Kasumi-1 (cell line): ENCODE measurements at places on chromosomes 11 and 22.

GRCh38 chr22:17266251-17266971, 47.2 kb upstream of the ADA2 start:
- DNase-seq: peak; percentile 36

DNA sequence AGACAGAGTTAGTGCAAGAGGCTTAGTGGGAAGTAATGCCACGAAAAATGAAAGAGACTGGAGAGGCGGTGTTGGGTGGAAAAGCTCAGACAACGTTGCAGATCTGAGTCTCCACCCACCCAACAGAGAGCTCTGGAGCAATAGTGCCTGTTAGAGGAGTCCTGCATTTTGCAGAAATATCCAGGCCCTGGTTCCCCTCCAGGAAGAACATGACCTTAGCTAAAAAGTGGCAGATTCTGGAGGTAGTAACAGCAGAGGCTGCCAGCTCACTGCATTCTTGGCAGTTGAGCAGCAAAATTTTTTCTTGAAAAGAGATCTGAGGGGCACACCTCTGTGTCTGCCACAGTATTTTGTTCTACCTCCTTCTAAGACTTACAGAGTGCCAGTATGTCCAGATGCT, 27.7 kb upstream of the BIRC3 start:
- no peak for DNase-seq

- DNase-seq: no peak
Observed at GRCh38 chr11:78031629-78032028, 8.6 kb upstream of the KCTD14 start.

- no peak for DNase-seq
Observed at GRCh38 chr11:102155676-102156075, 45.4 kb downstream of the YAP1 start.

- DNase-seq: no peak
Observed at GRCh38 chr22:45786726-45787125, 115.1 kb downstream of the ATXN10 start.

DNA sequence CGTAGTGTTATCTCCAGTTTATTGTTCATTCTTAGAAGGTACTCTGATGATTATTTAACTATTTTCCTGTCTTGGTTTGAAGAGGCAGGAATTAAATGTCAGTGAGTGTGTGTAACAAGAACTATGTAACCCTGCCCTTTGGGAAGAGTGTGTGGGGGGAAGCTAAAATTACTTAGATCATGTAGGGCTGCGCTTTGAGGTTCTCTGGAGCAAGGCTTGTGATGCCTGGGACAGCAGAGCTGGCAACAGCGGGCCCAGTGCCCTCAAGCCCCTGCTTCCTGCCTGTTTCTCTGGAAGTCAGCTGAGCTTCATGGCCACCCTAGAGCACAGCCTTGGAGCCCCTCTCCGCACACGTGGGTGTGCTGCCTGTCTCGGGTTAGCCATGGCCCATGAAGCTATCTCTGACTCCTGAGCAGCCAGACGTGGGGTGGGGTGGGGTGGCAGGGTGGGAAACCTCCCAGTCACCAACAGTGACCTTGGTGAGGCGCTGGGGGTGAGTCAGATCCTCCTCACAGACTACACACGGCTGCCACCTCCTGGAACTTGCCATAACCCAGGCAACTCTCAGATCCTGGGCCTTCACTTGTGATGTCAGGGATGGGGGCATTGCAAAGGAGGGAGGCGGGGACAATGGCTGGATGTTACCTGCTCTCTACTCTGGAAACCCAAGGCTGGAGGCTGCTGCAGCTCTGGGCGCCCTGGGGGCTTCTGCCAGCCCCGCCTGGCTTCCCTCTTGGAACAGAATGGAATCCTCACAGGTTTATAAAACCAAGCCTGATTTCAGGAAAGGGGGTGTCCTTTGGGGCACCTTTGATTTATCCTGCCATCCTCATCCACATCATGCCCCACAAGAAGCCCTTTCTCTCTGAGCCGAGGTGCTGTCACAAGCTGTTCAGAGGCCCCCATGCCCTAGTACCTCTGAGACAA, 88.6 kb downstream of the SNX19 start:
- peak; percentile 82 for DNase-seq

DNA sequence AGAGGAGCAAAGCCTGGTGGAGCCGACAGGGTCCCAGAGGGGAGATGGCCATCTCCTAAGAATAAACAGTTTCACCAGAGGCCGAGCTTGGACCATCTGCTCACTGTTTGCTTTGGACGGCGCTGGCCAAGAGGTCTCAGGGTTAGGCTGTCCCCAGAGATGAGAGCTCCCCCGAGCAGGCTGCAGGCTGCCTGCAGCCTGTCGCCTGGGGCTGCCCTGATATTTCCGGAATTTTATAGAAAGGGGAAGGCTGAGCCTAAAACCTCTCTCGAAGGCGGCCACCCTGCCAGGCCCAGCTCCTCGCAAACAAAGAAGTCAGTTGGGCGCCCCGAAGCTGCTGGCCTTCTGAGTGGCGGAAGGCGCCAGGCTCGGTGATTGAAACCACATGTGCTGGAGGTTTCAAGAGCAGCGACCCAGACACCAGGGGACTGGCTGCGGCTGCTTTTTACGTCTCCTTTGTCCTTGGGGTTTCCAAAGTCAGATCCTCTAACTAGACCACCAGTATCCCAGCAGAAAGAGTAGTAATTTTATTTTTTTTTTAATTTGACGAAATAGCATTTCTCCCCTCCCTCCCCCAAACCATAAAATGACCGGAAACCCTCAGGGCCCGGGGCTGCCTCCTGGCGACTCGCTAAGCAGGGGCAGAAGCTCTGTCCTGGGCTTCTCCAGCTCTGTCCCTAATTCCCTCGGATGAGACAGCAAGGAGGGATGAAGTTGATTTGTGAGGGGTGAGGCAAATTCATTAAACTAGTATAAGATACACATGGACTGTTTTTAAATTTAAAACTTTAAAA, 57.4 kb downstream of the CLMP start:
- DNase-seq: peak; percentile 47

DNA sequence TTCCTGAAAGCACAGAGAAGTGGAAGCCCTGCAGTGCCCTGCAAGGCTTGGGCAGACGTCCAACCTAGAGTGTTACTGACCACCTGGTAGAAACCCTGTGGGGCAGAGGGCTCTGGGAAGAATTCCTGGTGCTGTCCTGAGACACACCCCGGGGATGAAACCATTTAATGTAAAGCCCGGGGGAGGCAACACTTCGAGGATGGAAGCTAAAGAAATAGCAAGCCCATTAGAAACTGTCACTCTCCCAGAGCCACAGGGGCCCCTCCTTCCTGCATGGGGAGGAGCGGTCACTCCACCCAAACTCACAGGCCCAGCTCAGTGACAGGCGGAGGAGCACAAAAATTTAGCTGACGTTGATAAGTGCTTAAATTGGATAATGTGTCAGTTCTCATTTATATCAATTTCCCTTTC, 57.6 kb downstream of the NRXN2 start:
- no peak for DNase-seq

DNA sequence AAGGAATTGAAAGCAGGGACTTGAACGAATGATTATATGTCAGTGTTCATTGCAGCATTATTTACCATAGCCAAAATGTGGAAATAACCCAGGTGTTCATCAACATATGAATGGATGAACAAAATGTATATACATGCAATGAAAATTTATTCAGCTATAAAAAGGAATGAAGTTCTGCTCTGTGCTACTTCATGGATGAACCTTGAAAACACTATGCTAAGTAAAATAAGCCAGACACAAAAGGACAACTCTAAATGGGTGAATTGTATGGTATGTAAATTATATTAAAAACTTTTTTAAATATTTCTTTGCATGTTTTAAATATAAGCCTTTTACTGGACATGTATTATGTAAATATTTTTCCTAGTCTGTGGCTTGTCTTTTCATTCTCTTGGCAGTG, 107.0 kb downstream of the ME3 start:
- DNase-seq: no peak

DNA sequence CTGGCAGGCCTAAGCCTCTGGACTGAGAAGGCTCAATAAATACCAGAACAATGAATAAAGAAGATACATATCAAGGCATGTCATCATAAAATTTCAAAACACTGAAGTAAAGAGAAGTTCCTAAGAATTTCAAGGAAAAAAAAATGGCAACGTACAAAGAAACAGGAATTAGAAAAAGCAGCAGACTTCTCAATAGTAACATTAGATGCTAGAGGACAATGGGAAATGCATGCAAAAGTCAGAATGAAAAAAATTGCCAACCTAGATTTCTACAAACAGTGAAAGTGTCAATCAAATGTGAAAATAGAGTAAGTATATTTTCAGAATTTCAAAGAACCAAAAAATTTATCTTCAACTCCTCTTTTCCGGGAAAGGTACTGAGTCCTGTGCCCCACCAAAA, 125.0 kb downstream of the KCNC1 start:
- DNase-seq: no peak

DNA sequence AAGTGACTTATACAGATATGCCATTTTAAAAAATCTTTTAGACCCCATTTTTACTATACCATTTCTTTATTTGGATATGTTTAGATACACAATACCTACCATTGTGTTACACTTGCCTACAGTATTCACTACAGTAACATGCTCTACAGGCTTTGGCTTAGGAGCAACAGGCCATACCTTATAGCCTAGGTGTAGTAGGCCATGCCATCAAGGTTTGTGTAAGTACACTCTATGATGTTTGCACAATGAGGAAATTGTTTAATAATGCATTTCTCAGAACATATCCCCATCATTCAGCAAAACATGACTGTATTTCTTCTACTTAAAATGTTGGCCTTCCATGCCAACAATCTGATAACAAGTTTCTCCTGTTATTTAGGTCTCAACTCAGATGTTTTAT, 1559.5 kb upstream of the TENM4 start:
- no peak for DNase-seq

DNA sequence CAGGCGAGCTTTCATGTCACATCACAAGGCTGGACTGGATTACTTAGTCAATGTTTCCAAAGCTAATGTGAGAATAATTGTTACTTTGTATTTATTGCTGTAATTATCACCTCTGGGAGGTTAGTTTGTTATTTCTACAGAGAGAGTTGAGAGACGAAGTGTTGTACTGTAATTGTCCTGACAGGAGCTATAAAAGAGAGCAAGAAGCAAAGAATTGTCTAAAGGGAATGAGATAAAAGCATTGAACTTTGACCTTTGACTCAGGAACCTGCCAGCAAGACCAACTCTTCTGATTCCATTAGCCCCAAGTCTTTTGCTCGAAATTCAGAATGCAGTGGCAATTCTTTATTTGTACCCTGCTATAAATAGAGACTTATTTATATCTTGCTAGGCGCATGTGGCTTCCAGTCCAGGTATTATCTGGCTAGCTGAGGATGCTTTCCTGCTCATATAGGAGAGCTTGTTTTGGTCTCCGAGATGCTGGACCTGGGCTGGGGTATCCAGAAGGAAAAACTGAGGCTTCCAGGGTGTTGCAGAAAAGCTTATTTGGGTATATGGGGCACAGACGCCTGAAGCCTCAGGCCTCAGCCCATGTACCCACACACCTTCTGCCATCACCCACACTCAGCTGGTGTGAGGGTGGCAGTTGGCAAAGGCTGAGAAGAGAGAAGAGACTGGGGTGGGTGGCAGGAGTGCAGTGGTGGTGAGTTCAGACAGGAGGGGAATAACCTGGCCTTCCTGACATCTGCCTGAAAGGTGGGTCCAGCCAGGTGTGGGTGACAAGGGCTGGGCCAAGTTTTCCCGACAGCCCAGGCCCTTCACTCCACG, 40.7 kb downstream of the SYT13 start:
- no peak for DNase-seq

DNA sequence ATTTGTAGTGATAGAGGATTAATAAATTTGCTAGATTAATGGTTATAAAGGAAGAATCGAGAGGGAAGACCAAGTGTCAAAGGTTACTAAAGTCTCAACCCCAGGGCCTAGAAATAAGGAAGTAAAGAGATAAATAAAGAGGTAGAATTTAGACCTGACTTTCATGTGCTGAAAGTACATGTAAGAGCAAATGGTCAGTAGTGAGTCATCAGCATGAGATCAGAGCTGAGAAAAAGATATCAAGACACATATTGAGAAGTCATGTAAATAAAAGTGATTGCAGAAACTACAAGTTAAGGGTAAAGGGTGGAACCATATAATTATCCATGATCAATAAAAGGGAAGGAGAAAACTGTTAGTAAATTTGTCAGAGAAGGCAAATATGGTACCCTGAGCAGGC, 1.4 kb upstream of the OR8B8 start:
- DNase-seq: no peak

DNA sequence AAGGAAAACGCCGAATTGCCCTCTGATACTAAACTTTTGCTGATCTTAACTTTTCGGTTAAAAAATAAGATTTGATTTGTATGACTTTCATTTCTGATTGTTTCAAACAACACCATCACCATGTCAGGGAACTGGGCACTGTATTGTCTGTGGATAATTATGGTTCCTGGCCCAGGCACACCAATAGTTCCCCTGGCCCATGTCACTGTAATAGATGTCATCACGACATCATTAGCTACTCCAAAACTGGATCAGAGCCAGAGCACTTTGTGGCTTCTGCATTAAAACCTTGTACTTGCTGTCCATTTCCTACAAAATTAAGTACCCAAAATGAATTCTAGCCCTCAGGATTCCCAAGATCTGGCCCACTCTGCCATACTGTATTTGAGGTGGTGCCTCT, 119.5 kb upstream of the NARS2 start:
- DNase-seq: no peak

DNA sequence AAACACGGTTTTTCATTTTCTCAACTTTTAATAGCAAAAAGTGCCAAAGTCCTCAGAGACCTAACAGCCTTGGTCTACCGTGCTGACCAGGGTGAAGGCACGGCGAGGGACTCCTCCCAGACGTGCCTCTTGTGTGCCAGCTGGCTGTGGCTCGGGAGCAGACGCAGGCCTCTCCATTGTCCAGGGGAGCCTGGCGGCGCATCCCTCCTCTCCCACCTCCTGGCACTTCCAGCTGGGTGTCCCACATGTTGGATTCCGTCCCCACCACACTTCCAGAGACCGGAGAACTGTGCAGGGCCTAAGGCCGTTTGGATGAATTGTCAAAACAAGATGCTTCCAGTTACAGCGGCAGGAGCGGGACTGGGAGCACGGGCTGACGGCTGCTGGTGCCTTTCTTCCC, 11.6 kb downstream of the CDPF1 start:
- DNase-seq: no peak

- DNase-seq: no peak
Observed at GRCh38 chr11:111652184-111652583, 49.9 kb downstream of the SIK2 start.

GRCh38 chr22:21923163-21923561, 29.5 kb downstream of the PPM1F start:
- DNase-seq: no peak

GRCh38 chr11:125662689-125663088, 18.0 kb downstream of the ACRV1 start:
- no peak for DNase-seq
